ENCODE measurements at places on chromosomes 7 and 10. TPM values are rescaled to one million over a fixed set of nuclear protein-coding genes. Genes with fewer than 3 reads are reported as not detected.

- no peaks in the 10 kb centered on the region for H3K27me3 ChIP-seq
- H3K36me3 ChIP-seq = no peaks in the 10 kb centered on the region
- no peak for DNase-seq
- no peak overlapping the region for H3K4me3 ChIP-seq
These were observed 36.9 kb downstream of the ADD3 start for GRCh38 chr10:110044681-110045080.

DNA sequence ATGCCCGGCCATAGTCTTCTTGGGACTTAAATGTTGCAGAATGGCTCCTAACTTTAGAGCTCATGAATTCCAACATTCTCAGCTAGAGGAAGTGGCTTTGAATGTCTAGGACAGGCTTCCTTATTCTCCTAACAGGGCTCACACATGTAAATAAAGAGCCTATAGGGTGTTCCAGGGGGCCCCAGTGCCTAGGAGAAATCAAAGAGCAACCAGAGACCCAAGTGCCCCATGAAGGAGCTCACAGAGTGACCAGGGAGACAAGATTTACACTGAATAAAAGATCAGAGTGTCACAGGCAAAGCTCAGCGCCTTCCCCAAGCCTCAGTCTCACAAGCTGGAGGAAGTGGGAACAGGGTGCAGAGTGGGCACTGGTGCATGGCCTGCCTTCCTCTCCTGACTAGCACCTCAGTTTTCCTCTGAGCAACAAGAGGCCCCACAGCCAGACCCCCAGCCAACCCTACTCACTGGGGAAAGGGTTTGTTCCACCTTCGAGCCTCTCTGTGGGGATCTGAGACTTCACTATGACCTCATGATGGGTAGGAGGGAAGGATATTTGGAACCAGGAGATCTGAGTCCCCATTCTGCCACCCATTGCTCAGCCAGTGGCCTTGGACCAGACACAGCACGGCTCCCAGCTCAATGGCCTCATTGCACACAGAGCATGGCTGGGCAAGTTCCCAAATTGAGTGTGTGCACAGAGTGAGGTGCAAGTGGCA lies 16.0 kb downstream of the TMEM273 start:
- H3K4me3 ChIP-seq = no peak overlapping the region
- H3K36me3 ChIP-seq = peaks cover 3% of the 10 kb centered on the region
- no peak for DNase-seq
- H3K27me3 ChIP-seq = no peaks in the 10 kb centered on the region

- H3K27me3 ChIP-seq = no peaks in the 10 kb centered on the region
- no peak overlapping the region for H3K27ac ChIP-seq
- peaks cover 33% of the 10 kb centered on the region for H3K36me3 ChIP-seq
- H3K4me1 ChIP-seq = no peaks in the 10 kb centered on the region
These were observed 96.2 kb upstream of the AMPH start for GRCh38 chr7:38727184-38727940.

Gene CALML5
- not detected for total RNA-seq

DNA sequence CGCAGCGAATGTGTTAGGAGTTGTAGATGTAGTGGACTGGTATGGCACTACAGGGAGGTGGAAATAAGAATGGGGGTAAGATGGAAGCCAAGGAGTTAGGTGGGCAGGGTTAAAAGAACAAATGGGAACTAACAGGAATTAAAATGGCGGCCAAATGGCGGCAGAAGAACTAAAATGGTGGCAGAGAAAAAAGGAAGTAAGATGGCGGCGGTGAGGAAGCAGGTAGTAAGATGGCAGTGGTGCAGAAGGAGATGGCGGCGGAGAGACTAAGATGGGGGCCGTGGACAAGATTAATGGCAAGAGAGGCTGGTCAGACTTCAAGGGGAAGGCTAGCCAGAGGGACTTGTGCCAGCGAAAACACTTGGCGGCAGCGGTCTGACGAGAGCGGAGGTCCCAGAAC lies 44.5 kb downstream of the ZNF138 start:
- H3K4me1 ChIP-seq = no peaks in the 10 kb centered on the region
- H3K4me3 ChIP-seq = no peak overlapping the region
- no peak overlapping the region for H3K27ac ChIP-seq
- DNase-seq = no peak
- no peaks in the 10 kb centered on the region for H3K36me3 ChIP-seq
- no peaks in the 10 kb centered on the region for H3K27me3 ChIP-seq

GRCh38 chr7:113710310-113711096 lies 208.3 kb downstream of the PPP1R3A start:
- H3K36me3 ChIP-seq = no peaks in the 10 kb centered on the region
- no peak overlapping the region for H3K27ac ChIP-seq
- no peaks in the 10 kb centered on the region for H3K27me3 ChIP-seq
- DNase-seq = peak; percentile 78

DNA sequence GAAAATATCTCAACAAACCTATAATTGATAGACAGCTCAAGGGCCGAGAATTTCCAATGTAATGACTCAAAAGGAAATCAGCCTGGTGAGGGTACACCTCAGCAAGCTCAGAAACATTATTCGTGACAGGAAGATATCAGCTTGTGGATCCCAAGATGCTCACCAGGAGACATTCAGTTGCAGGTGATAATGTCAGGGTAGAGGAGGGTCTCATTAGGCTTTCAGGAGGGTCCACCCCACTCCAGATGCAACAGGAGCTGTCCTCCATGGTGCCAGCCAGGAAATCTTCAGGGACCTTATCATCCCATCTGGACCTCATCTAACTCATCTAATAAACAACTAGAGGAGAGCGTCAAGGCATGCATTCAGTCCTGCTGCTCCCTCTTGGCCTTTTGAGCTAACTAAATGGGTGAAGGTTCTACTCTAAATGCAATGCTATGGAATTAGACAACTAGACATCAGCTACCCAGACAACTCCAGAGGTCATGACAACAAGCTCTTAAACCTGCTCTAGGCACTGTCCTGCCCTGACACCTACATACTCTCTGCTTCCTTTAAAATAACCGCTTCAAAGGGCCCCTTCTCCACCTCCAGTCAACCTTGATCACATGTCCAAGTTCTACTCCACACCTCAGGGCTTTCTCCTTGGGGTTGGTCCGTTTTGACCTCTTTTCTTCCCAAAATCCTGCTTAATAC lies 4.3 kb upstream of the GIMAP5 start:
- peak; percentile 55 for DNase-seq
- H3K4me3 ChIP-seq = no peak overlapping the region
- H3K36me3 ChIP-seq = no peaks in the 10 kb centered on the region
- H3K27ac ChIP-seq = peak overlapping the region; percentile 49
- no peaks in the 10 kb centered on the region for H3K27me3 ChIP-seq

- H3K27me3 ChIP-seq = no peaks in the 10 kb centered on the region
- no peak overlapping the region for H3K4me3 ChIP-seq
- no peaks in the 10 kb centered on the region for H3K4me1 ChIP-seq
- DNase-seq = no peak
These were observed 106.0 kb downstream of the BMS1 start for GRCh38 chr10:42888504-42889095.

Gene HKDC1
- 0.82 TPM for total RNA-seq

Gene NPFFR1
- not detected for total RNA-seq

DNA sequence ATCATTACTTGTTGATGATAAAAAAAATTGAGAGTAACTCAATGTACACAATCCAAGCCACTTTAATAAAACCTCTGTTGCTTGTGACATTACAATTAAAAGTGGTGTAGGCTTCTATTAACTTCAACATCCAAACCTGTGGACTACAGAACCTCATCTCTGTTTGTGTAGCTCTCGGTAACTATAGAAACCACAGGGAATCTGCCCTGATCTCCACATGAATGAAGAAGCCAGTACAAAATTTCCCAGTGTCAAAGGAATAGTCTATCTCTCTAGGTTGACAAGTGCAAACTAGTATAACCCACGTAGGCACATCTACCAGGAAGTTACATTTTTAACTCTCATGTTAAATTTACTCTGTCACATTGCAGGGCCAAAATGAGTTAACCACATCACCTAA lies 204.3 kb downstream of the CHCHD3 start:
- H3K4me1 ChIP-seq = no peaks in the 10 kb centered on the region
- no peaks in the 10 kb centered on the region for H3K27me3 ChIP-seq
- H3K27ac ChIP-seq = no peak overlapping the region
- H3K4me3 ChIP-seq = no peak overlapping the region

DNA sequence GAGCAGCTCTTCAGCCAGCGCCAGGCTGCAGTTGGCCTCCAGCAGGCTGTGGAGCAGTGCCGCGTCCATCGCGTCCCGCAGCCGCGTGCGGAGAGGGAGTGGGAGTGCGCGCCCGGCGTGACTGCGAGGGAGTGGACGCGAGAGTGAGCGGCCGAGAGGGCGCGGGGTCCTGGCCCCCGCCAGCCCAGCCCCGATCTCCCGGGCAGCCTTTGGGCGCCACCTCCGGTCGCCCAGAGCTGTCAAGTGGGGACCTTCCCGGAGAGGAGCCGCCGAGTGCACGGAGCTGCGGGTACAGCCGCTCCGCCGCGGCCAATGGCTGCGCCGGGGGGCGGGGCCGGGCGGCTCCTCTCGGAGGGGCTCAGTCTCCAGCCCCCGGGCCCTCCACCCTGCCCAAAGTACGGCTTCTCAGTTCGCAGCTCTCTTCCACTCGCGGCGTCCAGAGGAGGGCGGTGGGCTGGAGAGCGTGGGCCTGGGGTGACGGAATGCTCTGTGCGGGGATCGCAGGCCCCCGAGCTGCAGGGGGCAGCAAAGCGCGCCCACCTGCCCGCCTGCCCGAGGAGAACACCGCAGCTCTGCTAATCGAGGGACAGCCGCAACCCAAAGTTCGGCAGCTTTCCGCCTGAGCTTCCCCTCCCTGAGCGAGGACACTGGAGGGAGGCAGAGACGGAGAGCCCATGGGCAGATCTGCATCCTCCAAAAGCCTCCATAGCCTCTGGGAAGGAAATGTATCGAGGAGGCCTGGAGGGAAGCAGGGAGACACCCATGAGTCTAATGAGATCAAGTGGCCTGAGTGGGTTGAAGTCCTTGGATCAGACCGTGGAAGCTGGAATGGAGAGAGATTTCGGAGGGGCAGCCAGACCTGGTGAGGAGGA lies at the start of gene CRHR2:
Gene CRHR2 (minus strand): TSS at position 245 of the 872 bp plus-strand sequence. CDS start 176 bp downstream, at position 69.
- H3K27me3 ChIP-seq = peaks cover 19% of the 10 kb centered on the region
- peak within 1 kb of the TSS; percentile 17 for H3K4me3 ChIP-seq
- peak; percentile 59 for DNase-seq
- no peak within 1 kb of the TSS for H3K27ac ChIP-seq
- H3K36me3 ChIP-seq = no peaks in the 10 kb centered on the region
- peaks cover 15% of the 10 kb centered on the region for H3K4me1 ChIP-seq

Gene TRIM4
- 28.1 TPM for total RNA-seq
